Neural crest cell (in vitro differentiated cells): ENCODE measurements at places on chromosomes 3 and 15. TPM values are rescaled to one million over a fixed set of nuclear protein-coding genes. Genes with fewer than 3 reads are reported as not detected.

ATP13A3 gene
- total RNA-seq = 74.6 and 76.1 TPM in 2 replicates

CHRNA3 gene
- 3.8 and 5.1 TPM in 2 replicates for total RNA-seq

EHD4 gene
- 8.3 and 9.3 TPM in 2 replicates for total RNA-seq

- DNase-seq = peak; percentile 86
These were observed 18.8 kb upstream of the IQSEC1 start for GRCh38 chr3:13091898-13092611.

DNA sequence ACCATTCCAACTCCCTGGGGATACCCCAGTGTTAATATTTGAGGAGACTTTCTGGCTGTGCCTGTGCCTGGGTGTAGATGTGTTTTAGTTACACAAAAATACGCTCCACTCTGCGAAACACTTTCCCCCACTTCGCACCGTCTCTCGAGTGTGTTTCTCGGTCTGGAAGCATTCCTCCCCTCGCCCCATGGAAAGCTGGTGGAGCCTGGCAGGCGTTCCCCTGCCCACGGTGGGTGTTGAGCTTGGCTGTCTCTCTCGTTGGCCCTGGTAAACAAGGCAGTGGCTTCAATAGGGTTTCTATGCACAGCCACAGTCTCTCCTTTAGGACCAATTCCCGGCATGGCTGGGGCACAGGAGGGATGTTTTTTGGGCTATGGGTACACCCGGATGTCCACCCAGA is 19.3 kb downstream of the IQSEC1 start:
- DNase-seq = no peak

DNA sequence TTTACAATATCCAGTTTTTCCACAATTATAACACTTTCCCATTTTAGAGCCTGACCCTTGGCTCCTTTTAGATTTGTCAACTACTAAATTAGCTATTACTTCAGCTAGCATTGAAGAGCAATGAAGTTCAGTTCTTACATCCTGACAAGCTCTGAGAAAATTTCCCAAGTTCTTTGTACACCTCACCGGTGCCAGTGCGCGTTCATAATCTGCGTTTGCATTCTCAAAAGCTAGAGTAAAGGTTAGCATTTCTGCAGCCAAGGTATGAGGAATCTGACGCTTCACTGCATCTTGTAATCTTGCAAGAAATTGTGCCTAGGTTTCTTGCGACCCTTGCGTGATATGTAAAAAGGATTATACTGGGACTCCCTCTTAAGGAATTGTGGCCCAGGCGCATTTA is 25.2 kb upstream of the XCR1 start:
- DNase-seq = no peak

DNA sequence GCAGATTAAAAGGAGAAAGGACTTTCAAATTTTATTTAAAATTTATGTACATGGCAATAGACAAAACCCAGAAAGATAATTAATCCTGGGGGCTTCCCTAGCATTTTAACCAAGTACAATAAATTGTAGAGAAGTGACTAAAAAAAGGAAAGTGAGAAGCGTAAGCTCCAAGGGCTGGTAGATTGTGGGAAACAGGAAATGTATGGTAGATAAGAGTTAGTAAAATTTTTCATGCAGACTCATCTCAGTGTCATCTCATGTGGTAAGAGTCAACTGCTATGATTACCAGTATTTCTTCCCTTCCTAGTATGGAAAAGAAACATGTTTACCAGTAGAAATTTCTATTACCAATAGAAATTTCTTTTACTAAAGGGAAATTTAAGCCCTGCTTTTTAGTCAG is 464.3 kb upstream of the AGTR1 start:
- no peak for DNase-seq

GRCh38 chr15:66886686-66887273 is 178.6 kb upstream of the SMAD3 start:
- no peak for DNase-seq

BHLHE40 gene
- total RNA-seq = 0.21 and 0.32 TPM in 2 replicates

DNA sequence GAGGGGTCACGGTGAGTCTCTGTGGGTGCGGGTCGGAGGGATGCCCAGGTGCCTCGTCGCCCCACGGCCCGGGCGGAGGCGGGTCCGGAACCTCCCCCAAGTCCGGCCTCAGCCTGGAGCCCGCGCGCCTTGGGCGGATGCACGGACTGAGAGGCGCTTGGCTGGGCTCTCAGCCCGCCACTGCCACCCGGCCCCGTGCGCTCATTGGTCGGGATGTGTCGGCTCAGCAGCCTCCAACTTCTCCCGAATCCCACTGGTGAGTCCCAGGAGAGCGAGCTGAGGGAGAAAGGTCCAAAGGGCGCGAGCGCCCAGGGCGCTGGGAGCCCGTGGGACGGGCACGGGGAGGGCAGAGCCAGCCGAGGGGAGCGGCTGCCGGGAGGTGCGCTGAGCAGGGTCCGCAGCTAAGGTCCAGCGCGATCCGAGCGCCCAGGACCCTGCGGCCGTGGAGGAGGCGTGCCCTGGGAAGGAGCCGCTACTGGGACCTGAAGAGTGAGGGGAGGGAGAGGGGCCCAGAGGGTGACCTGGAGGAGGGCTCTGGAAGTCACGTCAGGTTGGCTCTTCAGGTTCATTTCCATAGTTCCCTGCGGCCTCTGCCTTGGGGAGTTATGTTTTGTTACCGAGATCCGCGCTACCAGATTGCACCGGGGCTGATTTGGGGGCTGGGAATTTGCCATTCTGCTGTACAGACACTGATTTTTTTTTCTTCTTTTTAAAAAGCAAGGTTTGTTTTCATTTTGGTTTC is at the start of gene MME:
TSS of gene MME (plus strand) at position 574 of the 742 bp plus-strand sequence. CDS start 3,849 bp downstream, outside the sequence.
- DNase-seq = peak; percentile 49

DNA sequence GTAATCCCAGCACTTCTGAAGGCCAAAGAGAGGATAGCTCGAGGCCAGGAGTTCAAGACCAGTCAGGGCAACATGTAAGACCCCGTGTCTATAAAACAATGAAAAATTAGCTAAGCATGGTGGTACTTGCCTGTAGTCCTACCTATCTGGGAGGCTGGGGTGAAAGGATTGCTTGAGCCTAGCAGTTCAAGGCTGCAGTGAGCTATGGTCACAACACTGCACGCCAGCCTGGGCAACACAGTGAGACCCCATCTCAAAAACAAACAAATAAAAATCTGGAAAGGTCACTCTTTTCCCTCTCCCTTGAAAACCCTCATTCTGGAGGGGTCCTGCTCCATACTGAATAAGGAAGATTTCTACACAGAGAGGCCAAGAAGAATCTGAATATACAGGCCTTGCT is 43.5 kb upstream of the ZNF280D start:
- DNase-seq = no peak

GRCh38 chr15:40597024-40597423 is 3.0 kb downstream of the KNL1 start:
- no peak for DNase-seq

DNA sequence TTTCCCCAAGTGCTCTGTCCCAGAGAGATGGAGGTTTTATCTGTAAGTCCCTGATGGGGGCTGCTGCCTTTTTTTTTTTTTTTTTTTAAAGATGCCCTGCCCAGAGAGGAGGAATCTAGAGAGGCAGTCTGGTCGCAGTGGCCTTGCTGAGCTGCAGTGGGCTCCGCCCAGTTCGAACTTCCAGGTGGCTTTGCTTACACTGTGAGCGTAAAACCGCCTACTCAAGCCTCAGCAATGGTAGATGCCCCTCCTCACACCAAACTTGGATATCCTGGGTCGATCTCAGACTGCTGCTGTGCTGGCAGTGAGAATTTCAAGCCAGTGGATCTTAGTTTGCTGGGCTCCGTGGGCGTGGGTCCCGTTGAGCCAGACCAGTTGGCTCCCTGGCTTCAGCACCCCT is 51.6 kb downstream of the SLC2A2 start:
- DNase-seq = no peak

MLH1 gene
- 62.7 and 63.6 TPM in 2 replicates for total RNA-seq

DNA sequence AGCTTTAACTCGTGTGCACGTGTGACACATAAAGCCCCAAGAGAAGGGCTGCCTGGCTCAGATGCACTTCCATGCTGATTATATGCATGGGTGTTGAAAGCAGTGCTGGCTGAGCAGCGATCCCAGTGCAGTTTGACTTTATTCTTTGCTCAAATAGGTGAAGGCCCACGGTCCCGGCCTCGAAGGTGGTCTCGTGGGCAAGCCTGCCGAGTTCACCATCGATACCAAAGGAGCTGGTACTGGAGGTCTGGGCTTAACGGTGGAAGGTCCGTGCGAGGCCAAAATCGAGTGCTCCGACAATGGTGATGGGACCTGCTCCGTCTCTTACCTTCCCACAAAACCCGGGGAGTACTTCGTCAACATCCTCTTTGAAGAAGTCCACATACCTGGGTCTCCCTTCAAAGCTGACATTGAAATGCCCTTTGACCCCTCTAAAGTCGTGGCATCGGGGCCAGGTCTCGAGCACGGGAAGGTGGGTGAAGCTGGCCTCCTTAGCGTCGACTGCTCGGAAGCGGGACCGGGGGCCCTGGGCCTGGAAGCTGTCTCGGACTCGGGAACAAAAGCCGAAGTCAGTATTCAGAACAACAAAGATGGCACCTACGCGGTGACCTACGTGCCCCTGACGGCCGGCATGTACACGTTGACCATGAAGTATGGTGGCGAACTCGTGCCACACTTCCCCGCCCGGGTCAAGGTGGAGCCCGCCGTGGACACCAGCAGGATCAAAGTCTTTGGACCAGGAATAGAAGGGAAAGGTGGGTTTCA is 87.7 kb downstream of the DNASE1L3 start:
- DNase-seq = no peak

DNA sequence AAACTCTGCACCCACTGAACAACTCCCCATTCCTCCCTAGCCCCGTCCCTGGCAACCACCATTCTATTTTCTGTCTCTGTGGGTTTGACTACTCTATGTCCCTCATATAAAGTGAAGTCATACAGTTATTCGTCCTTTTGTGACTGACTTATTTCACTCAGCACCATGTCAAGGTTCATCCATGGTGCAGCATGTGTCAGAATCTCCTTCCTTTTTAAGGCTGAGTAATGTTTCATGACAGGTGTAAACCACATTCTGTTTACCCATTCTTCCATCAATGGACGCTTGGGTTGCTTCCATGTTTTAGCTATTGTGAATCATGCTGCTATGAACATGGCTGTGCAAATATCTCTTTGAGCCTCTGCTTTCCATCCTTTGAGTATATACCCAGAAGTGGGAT is 192.3 kb upstream of the NSMCE3 start:
- DNase-seq = no peak

DNA sequence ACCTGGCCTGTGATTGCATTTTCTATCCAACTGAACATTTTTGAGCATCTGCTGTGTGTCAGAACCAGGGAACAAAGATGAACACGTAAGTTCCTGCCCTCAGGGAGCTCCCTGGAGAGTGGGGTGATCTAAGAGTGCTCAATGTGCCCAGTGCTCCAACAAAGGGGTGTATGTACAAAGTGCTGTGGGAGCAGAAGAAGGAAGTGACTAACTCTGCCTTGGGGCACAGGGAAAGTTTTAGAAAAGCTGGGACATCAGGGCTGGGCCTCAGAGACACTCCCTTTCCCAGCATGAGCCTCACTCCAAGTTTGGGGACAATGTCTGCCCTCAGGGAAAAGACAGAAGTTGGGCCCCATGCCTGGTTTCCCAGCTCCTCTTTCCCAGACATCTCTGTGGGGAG is 27.6 kb upstream of the BNC1 start:
- no peak for DNase-seq

DNA sequence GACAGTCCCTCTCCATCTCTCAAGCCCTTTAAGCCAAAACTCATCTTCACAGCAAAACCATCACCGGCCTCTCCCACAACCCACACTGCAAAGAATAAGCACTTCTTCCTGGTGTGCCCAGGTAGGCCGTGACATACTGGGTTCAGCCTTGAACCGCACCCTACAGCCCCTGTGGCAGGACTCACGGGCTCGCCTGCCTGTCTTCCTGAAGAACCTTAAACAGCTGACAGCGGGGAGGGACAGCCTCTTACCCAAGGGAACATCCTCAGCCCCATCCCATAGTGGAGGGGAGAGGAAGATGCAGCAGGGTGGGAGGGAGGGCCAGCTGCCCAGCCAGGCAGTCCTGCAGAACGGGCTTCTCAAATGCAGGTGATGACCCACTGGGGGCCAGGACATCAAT is 40.2 kb downstream of the TBC1D2B start:
- no peak for DNase-seq

TGM4 gene
- not detected in 2 replicates for total RNA-seq

DNA sequence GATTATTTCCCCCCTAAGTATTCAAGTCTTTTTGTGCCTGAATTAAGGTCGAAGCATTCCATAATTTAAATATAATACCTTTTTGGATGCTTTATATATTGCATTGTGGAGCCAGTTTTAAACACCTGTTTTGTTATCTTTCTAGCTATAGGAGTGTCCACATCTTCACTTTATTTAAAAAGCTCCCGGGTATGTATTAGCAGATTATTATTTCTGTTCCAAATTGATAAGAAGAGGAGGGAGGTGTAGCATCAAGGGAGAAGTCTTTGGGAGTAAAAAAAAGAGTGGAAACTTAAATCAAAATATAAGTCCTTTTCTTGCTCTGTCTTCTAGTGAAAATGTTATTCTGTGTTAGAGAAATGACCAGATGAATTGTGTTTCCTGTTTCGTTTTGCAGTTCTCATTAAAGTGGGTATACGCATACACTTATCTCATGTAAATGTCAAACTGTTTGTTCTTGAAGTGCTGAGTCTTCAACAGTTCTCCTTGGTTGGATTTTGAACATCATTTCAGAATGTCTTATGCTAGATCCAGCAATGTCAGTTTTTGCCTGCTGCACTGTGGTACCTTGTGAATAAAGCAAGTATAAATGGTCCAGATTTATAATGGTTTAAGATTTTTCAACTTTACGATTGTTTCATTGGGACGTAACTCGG is 105.8 kb downstream of the FNDC3B start:
- no peak for DNase-seq

DNA sequence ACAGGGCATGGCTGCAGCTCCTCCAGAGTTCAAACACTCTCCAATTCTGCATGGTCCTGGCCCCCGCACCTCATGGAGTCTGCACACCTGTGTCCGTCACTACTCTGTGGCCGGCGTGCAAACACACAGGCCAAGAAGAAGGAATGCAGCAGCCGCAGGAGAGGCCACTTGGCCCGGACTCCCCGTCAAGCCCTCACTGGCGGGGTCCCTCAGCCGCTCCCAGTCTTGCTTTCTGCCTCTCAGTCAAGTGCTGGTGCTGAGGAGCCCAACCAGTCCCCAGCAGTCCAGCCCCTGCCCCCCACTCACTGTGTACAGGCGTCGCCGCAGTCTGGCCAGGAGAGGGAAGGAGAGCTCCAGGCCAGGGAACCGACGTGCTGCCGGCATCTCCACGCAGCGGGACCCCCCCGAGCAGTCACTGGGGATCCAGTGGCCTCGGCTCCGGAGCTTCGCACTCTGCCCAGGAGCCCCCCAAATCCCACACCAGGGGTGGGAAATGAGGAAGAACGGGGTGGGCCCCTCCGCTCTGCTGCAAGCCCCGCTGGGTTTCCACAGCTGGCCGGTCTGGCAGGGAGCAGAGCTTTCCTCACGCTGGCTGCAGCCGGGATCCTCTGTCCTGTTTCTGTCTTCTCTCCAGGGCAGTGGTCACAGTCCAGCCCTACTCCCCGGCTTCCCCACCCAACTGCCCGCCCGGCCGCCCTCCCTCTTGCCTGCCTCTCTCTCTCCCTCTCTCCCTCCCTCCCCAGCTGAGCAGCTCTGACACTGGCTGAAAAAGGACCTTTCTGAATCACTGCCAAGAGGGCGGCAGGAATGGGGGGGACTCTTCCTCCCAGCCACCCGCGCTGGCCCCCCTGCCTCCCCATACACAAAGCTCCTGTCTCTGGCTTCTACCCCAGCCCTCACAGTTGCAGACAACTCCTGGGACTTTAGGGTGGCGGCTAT is 16.0 kb downstream of the TNK2 start:
- no peak for DNase-seq

- no peak for DNase-seq
These were observed 28.8 kb downstream of the CYP8B1 start for GRCh38 chr3:42846685-42847522.
